ENCODE measurements at places on chromosomes 16 and 17.

DNA sequence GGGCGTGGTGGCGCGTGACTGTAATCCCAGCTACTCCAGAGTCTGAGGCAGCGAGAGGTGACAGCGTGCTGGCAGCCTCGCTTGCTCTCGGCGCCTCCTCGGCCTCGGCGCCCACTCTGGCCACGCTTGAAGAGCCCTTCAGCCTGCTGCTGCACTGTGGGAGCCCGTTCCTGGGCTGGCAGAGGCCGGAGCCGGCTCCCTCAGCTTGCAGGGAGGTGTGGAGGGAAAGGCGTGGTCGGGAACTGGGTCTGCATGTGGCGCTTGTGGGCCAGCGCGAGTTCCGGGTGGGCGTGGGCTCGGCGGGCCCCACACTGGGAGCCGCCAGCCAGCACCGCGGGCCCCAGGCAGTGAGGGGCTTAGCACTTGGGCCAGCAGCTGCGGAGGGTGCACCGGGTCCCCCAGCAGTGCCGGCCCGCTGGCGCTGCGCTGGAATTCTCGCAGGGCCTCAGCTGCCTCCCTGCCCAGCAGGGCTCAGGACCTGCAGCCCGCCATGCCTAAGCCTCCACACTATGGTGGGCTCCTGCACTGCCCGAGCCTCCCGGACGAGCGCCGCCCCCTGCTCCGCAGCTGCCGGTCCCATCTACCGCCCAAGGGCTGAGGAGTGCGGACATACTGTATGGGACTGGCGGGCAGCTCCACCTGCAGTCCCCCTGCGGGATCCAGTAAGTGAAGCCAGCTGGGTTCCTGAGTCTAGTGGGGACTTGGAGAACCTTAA, 1093.3 kb upstream of the CDH8 start:
- DNase-seq, result no peak

DNA sequence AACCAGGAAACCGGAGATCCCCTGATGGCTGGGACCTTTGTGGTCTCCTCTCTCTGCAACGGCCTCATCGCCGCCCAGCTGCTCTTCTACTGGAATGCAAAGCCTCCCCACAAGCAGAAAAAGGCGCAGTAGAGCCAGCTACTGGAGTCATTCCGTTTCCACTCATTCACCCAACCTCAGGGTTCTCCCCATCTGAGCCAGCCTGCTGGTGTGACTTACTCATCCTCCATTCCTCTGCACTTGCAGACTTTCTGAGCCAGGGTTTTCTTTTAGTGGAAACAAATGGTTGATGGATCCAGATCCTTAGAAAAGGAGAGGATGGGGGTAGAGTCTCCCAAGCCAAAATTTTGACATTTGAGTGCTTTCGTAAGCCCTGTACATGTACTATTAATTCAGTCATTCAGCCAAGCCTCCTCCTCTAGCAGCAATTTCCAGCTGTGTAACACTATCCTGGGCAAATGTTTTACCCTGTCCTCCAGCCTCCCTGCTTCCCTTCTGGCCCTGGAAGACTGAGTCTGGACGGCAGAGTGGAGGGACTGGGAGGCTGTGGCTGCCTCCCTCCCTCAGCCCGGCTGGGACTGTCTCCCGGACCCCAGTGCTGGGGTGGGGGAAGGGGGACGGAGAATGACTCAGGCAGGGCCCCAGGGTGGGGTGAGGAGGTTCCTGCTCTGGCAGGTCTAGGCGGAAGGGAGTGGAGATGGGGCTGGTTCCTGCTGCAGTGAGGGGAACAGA, 2.3 kb downstream of the SOX15 start:
- DNase-seq, result no peak

- DNase-seq, result peak; percentile 62
Observed at GRCh38 chr16:81623365-81624102, 155.6 kb upstream of the PLCG2 start.

GRCh38 chr16:539901-540530, 12.5 kb downstream of the CAPN15 start:
- no peak for DNase-seq

GRCh38 chr16:74499114-74499513, 77.8 kb upstream of the CLEC18B start:
- DNase-seq, result no peak

GRCh38 chr17:49260817-49261291, 30.3 kb upstream of the PHOSPHO1 start:
- DNase-seq, result no peak

DNA sequence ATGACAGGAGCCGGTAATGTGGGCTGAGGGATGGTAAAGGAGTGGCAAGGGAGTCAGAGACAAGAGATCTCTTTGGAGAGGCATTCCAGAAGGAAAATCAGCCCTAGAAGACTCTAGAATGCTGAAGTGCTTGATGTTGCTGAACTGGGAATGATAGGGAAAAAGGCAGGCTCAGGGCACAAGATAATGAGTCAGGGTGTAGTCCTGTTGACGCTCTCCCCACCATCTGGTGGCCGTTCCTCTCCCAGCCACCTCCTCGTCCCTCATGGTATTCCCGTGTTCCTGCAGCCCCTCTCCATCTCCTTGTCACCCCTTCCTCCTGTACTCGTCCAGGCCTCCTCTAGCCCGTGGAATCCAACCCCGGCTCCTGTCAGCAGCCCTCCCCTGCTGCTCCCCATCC, 11.1 kb upstream of the ALDOA start:
- DNase-seq, result no peak

DNA sequence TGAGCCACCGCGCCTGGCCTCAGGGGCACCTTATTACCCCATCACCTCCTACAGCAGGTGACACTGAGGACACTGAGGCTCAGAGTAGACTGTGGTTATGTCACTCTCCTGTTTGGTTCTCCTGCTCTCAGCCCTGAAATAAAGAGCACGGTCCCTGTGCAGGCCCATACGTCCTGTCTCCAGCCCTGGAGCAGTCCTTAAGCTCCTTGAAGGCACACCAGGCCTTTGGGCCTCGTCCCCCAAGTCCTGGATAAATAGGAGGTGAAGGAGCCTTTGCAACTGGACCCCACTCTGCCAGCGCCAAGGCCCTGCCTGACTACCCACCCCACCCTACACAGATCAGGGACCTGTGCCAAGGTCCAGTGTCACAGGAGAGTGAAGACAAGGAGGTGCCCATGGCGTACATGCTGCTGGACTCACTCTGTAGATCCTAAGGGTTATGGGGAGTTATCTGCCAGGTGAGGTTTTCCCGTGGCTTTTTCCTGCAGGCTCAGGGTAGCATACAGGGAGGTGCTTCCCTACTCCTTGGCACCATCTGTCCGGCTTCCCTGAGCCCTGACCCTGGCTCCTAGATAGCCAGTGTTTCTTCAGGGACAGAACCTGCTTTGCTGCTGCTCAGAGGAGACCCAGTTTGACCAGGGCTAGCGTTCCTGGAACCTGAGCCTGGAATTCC, 253.2 kb downstream of the SEC14L1 start:
- no peak for DNase-seq

GRCh38 chr17:78661093-78661770, 84.0 kb upstream of the DNAH17 start:
- no peak for DNase-seq

DNA sequence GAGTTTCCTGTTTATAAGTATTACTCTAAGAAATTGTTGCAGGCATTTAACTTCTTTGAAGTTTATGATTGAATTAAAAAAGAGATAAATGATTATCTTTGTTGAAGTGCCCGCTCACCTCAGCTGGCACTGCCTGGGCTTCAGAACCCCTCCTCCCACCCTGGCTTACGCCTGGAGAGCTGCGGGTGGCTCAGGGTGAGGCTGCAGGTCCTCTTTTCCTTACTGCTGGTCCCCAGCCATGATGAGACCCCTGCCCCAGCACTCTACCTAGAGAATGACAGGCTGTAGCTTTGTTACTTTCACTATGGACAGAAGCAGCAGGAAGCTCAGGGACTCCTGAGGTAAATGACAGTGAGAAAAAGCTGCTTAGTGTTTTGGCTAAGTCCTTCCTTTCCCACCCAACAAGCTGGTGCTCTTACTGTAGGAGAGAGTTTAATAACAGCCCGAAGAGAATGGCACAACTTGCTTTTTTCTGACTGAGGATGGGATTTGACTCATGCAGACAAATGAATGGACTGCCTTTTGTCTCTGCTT, 62.1 kb downstream of the EPN2 start:
- DNase-seq, result no peak

DNA sequence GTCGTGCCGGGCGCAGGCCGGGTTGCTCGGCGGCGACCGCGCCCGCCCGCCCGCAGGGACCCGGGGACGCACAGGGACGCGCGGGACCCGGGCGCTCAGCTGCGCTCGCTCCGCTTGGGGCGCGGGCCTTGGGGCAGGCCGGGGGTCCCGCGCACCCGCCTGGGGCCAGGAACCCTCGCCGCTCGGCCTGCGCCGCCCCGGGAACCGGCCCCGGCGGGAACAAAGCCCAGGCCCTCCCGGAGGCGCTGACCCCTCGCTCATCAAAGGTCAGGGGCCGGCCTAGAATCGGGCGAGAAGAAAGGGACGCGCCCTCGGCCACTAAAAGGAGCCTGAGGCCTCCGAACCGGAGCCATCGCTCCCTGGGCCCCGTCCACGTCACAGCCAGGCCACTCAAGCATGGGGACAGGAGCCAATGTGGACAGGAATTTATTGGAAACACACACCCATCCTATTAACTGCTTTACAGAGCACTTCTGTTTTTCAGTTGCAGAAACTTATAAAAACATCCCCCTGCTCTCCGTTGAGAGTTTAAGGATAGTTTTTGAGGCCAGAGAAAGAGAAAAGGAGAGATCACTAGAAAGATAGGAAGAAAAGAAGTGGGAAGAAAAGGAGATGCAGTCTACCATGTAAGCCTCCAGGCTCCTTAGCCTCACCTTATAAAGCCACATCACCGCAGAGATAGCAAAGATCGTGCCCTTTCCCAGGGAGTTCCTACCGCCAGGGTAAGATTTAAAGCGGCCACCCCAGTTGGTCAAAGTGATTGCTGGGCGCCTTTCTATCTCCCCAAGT, 558 bp upstream of the ZFHX3 start:
- DNase-seq, result no peak

DNA sequence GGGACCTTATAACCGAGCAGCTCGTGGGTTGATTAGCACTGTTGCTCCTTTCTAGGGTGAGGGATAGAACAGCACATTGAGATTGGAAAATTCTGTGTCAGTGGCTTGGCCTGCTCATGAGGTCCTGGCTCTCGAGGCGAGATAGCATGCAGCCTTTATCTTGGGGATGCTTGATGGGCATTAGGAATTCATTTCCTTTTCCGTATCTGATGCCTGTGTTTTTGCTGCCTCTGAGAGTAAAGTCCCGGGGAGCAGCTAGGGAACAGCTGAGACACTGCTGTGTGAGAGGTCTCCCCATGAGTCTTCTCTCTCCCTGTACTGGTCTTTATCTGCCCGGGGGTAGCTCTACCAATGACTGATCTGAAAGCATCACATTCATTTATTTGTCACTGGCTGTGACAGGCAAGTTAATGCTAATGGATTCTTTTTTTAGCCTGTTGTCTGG, 14.5 kb downstream of the MSI2 start:
- DNase-seq, result no peak

- DNase-seq, result peak; percentile 41
Observed at GRCh38 chr17:64130559-64131001, 636 bp upstream of the ERN1 start.

DNA sequence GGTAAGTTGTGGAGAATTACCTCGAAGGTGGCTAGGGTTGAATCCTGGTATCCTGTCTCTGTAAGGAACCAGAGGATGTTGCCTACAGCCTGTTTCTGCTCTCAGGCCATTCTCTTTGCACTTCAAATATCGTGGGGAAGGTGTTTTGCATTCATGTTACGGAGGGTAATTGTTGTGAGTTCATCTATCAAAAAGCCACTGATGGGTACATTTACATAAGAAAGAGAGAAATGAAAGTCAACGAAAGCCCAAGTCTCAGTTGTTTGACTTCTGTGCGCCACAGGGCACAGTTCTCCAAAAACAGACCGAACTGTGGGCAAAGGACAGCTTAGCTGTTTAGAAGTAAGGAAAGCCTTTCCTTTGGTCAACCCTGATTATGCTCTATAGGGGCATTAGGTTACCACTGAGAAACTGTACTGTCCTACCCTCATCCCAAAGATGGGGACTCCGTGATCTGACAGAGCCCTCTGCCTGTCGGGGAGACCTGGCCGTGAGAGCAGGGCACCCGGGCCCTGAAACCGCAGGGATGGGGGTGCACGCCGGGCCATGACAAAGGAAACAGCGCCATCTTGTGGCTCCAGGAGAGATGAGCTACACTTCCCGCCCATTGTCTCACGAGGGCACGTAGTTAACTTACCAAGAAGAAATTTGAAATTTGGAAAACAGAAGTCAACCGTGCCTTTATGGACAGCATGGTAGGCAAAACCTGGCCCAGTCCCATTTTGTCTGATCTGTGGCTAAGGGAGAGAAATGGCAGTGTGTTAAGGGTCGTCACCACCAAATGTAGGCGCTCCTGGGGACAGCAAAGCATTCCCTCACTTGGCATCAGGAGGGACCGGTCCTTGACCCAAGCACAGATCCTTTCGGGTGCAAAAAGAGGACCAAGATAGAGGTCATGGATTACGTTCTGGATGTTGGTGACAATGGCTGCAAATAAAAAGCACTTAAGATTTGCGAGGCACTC, 74.5 kb upstream of the DYNLRB2 start:
- peak; percentile 20 for DNase-seq

DNA sequence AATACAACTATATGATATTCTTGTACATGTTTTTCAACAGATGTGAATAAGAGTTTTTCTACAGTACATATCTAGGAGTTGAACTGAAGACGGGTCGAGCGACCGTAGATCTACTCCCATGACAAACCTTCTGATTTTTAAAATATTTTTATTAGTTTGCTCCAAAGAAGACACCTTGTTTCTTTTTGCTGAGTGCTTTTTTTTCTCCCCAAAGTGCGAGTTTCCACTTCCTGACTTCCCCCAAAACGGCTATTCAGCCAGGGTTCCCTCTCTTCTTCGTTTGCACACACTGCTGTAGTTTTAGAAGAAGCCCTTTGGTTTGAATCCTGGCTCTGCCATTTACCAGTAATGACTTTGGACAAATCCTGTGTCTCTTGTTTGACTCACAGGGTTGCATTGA, 241.7 kb upstream of the MAF start:
- no peak for DNase-seq

DNA sequence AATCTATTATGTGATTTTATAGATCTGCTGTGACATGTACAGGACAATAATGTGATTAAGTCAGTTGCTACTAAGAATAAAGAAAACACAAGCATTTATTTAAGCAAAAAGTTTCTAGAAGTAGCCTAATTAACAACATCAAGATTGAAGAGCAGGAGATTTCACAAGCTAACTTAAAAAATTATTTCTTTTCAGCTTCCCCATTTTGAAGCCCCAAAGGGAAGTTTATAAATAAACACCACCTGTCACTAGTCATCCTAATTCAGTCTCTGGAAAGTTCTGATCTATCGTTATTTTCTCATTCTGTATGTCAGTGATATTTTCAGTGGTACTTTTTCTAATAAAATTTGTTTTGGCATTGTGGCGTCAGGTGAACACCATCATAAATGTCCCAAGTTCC, 8.3 kb downstream of the CAPNS2 start:
- DNase-seq, result no peak

DNA sequence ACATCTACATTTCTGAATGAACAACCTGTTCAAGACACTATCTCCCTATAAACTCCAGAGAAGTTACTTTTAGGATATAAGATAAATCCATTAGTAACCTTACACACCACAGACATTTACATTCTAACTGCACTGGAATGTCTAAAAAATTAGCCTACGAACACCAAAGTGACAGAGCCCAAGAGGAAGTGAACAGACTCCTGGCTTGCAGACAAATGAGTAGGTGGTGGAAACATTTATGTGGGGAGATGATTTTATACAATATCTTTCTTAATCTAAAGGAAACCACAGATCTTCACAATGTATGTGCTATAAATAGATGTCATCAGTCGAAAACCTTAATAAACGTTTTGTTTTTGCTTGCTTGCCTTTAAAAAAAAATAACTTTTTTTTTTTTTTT, 18.8 kb downstream of the ZNF652 start:
- no peak for DNase-seq

GRCh38 chr17:57565176-57565575, 179.9 kb downstream of the CCDC182 start:
- DNase-seq, result no peak
